ENCODE measurements at places on chromosomes 16 and 17.

DNA sequence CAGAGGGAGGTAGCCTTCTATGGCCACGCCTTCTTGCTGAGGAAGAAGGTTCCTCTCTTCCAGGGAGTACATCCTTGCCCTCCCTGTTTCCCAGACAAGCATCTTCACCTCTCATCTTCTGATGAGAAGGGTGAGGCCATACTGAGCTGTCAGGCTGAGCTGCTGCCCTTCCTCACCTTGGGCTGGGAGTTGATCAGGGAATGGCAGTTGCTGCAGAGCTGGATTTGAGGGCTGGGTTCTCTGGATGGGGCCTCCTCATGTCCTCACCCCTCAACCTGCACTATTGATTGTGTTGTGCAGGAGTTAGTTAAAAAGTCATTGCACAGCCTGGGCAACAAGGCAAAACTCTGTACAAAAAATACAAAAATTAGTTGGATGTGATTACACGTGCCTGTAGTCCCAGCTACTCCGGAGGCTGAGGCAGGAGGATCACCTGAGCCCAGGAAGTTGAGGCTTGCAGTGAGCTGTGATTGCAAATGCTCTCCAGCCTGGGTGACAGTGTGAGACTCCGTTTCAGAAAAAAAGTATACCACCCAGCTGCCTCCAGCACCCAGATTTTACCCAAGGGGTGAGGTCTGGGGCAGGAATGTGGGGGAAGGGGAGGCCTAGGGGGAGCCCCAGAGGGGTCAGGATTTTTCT, 2.0 kb downstream of the ERBB2 start:
- DNase-seq: no peak

- no peak for DNase-seq
Observed at GRCh38 chr16:4140652-4141051, 24.4 kb upstream of the ADCY9 start.

- DNase-seq: no peak
Observed at GRCh38 chr17:13678361-13678760, 76.6 kb upstream of the HS3ST3A1 start.

DNA sequence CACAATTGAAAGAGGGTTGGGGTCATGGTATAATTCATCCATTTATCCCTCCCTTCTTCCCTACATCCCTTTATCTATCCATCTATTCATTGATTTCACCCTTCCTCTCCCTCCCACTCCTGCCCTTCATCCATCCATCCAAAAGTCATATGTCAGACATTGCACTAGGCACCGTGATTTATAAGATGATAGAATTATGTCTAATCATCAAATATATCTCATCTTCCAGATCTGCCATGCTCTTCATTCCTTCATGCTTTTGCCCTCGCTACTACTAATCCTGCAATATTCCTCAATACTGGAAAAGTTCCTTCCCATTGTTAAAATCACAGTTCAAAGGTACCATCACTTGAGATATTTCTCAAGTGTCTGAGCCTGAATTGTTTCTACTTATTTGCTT, 335.2 kb upstream of the CDH11 start:
- no peak for DNase-seq

DNA sequence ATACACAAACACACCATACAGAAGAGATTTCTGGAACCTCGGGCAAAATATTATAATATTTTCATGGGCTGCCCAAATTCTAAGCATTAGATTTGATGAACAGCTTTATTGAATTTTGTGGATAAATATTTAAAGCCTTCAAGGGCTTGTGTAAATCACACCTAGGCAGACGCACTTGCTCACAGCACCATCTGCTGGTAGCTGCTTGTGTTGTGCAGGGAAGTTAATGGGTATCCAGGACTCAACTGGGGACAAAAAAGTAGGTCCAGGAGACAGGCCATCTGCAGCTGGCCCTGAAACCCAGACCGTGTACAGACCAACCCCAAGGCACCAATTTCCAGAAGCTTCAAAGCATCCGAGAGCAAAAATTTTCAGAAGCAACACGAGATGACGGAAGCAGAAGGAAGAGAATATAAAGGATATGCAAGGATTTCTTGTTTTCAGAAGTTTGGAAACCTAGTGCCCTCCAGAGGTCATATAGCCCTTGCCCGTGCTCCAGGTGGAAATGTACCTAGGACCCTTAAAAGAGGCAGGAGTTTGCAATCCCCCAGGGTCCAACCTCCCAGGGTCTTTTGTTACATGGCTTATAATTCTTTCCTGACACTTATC, 140.0 kb downstream of the CHD9NB start:
- DNase-seq: peak; percentile 68

- no peak for DNase-seq
Observed at GRCh38 chr17:33925649-33926048, 329.4 kb upstream of the CCL2 start.

Measured in AG20443 (cell line).